ENCODE measurements at places on chromosomes 13 and 19.

- no peak for DNase-seq
Measured at GRCh38 chr13:95207769-95208366, 93.4 kb downstream of the ABCC4 start.

DNA sequence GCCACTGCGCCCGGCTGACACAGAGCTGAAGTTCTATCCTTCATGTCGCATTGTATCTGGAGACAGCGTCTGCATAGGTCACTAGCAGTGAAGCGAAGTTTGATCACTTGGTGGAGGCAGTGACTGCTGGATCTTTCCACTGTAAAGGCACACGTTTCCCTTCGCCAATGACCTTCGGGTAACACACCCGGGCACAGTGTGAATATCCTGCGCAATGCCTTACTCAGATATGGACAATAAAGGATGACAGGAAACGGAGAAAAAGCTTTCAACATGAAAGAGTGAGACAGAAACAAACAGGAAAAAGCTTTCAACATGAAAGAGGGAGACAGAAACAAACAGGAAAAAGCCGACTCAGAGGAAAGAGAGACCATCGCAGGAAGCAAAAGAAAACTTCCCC, 17.1 kb downstream of the ARL11 start:
- DNase-seq: peak; percentile 20

DNA sequence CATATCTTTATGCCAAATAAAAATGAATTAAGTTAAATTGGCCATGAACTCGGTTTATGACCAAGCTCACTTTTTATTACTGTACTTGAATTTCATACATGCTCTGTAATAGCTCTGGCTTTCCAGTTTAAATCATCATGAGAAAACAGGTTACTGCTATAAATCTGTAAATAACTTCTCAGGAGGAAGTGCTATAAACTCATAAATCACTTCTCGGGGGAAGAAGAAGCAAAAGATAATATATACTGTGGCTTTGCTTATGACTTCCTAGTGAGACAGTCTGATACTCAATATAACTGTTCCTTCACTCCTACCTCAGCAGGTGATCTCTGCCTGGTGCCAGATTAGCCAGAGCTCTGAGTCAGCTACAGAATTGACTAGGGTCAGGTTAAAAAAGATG, 12.5 kb downstream of the SUPT20H start:
- DNase-seq: no peak

DNA sequence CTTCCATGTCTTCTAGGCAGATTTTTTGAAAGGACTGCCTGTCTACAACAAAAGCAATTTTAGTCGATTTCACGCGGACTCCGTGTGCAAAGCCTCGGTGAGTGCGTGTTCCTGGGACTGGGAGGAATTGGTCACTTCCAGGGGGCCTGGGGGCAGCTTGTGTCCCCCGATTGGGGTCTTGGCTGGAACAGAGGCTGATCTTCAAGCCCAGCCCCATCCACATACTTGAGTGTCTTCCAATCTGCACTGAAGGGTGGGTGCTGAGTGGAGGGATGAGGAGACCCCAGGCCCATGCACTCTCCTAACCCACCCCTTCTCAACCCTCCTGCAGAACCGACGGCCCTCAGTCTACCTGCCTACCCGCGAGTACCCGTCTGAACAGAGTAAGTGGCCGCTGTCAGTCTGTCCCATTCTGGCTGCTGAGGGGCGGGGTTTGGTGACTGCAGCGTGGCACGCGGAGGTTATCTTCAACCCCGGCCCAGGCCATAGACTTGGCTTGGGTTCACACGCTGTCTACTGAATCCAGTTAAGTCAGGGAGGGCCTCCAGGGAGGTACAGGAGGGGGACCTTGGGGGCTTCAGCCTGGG, 4.7 kb downstream of the DDA1 start:
- no peak for DNase-seq

GRCh38 chr13:45527699-45528462, 63.1 kb downstream of the COG3 start:
- DNase-seq: no peak

DNA sequence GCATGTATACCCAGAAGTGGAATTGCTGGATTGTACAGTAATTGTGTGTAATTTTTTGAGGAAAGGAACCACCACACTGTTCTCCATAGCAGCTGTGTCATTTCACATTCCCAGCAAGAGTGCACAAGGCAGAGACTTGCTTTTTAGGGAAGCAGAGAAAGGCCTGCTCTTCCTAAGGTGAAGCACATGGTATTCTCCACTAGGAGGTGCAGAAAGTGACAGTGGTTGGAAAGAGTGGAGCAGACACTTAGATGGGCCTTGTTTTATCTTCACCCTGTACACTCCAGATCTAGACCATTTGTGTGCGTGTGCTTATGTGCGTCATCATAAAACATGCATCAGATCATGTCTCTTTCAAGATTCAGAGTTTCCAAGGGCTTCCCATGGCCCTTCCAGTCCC, 35.0 kb downstream of the FAM124A start:
- no peak for DNase-seq

GRCh38 chr13:101473458-101473857, 21.0 kb downstream of the ITGBL1 start:
- no peak for DNase-seq

- DNase-seq: no peak
Measured at GRCh38 chr13:30851697-30852096, 54.4 kb upstream of the MEDAG start.

DNA sequence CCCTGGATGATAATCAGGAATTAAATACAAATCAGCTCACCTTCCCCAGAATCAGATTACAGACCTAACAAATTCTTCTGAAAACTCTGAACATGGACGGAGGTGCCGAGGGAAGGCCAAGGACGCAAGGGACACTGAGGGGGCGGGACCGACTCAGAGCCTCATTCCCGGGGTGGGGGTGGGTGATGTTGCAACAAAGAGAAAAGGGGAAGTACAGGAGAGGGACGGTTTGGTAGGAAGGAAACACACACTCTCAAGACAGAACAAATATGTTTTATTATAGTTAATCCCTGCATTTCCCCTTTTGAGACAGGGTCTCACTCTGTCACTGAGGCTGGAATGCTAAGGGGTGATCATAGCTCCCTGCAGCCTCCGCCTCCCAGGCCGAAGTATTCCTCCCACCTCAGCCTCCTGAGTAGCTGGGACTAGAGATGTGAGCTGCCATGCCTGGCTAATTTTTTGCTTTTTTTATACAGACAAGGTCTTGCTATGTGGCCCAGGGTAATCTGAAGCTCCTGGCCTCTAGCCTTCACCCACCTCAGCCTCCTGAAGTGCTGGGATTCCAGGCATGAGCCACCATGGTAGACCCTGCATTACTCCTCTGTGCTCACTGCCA, 786 bp upstream of the LILRA2 start:
- no peak for DNase-seq

GRCh38 chr19:32976223-32976805, 4.3 kb downstream of the FAAP24 start:
- peak; percentile 59 for DNase-seq

DNA sequence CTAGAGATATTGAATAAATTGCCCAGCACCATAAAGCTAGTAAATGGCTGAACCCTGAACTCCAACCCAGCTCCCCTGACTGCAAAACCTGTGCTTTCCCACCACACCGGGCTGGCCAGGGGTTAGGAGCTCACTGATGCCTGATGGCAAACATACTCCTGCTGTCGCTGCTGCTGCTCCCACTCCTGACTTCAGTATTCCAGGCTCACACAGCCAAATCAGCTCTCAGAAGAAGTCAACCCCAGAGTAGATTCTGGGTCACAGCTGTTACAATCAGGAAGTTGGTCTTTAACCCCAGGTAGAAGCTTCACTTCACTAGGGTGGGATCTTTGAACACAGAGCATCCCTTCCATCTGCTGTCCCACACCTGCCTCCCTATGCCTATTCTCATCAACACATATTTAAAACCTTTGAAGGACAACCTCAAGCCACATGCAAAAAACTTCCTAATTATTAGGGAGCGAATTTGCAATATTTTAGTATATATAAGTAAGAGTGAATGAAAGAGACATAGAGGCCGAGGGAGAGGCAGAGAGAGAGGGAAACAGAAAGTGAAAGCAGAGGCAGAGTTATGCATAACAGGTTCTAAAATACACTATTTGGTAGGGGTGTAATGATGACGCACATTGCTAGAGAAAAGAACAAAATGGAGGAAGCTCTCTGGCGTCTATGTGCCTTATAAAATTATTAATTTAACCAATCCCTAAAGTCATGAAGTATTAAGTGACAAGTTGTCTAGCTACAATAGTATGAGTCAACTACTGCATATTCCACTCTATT, 99.4 kb upstream of the SERP2 start:
- DNase-seq: peak; percentile 74

- DNase-seq: no peak
Measured at GRCh38 chr13:111911121-111911720, 155.7 kb upstream of the SOX1 start.

DNA sequence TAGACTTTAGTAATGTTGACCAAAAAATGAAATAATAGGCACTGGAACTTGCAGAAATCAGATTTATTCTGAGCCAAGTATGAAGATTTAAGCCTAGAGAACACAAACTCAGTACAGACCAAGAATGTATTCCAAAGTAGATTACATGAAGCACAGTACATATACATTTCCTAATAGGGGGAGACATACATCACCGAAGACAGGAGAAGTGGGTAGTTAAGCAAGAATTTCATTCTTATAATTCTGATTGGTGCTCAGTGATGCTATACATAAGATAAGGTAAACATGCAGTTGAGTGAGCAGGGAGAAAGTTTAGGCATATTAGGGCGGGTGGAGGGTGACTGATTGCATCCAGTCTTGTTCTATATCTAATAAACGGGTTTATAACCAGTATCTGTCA, 2218.8 kb downstream of the PCDH9 start:
- DNase-seq: no peak

GRCh38 chr13:109119896-109120295, 490.5 kb downstream of the MYO16 start:
- DNase-seq: no peak

GRCh38 chr19:38095411-38096308, 128.4 kb downstream of the DPF1 start:
- peak; percentile 16 for DNase-seq

DNA sequence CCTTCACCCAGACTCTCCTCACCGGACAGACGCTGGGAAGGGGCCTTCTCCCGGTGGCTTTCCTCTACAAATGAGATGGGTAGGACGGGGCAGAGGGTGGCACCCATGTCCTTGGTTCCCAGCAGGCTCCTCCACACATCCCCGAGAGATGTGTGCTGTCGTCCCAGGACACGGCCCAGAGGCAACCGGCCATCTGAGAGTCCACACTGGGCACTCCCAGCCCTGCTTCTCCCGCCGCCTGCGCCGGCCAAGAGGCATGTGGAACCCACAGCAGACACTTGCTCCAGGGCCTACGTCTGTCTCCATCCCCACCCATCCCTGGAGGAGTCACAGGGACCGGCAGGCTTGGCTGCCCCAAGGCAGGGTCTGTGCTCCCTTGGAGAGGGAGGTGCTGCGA, 179.9 kb downstream of the KDM4B start:
- DNase-seq: no peak

GRCh38 chr13:106172176-106172905, 363.1 kb downstream of the EFNB2 start:
- DNase-seq: no peak

GRCh38 chr13:113739527-113740285, 19.3 kb upstream of the TMEM255B start:
- DNase-seq: no peak

- DNase-seq: peak; percentile 28
Measured at GRCh38 chr19:1026783-1027649, 608 bp downstream of the CNN2 start.

DNA sequence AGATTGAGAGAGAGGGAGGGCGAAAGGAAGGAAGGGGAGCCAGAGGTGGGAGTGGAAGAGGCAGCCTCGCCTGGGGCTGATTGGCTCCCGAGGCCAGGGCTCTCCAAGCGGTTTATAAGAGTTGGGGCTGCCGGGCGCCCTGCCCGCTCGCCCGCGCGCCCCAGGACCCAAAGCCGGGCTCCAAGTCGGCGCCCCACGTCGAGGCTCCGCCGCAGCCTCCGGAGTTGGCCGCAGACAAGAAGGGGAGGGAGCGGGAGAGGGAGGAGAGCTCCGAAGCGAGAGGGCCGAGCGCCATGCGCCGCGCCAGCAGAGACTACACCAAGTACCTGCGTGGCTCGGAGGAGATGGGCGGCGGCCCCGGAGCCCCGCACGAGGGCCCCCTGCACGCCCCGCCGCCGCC, at the start of gene TNFSF11:
TNFSF11 (plus strand) TSS at position 142 of the 400 bp plus-strand sequence; CDS start at position 294, 152 bp downstream.
- no peak for DNase-seq

GRCh38 chr13:52713894-52714293, 25.7 kb downstream of the CNMD start:
- DNase-seq: no peak

GRCh38 chr13:89726690-89727435, 1620.6 kb upstream of the MIR17HG start:
- no peak for DNase-seq

DNA sequence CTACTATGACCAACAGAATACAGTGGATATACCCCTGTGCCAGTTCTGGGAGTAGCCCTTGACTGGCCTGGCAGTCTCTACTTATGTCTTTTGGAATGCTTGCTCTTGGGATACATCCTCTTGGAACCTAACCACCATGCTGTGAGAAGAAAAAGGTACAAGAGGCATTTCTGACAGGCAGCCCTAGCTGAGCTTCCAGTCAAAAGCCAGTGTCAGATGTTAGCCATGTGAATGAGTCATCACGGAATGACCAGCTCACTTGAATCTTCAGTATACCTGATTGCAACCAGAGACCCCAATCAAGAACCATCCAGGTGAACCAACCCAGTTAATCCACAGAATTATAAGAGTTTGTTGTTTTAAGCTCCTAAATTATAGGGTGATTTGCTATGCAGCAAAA, 4.1 kb downstream of the CCDC169 start:
- DNase-seq: no peak

- DNase-seq: no peak
Measured at GRCh38 chr13:73967397-73968165, 166.6 kb downstream of the KLF12 start.

DNA sequence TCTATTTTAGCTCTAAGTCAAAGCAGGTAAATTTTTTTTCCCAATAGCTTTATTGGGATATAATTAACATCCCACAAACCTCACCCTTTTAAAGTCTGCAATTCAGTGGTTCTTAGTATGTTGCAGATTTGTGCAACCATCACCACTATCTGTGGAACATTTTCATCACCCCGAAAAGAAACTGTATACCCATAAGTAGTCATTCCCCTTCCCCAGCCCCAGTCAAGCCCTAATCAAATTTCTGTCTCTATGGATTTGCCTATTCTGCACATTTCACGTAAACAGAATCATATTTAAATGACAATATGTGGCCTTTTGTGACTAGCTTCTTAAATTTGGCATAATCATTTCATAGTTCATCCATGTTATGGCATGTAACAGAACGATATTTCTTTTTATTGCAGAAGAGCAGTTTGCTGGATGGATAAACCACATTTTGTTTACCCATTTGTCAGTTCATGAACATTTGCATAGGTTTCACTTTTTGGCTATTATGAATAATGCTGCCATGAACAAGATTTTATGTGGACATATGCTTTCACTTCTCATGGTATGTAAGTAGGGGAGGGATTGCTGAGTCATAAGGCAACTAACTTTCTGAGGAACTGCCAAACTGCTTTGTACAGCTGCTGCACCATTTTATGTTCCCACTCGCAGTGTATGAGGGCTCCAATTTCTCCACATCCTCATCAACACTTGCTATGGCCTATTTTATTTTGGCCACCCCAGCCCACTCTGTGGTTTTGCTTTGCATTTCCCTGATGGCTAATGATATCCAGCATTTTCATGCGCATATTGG, 10.9 kb downstream of the SLC46A3 start:
- DNase-seq: no peak

GRCh38 chr13:106155411-106155810, 380.1 kb downstream of the EFNB2 start:
- DNase-seq: no peak

GRCh38 chr19:44202470-44202869, 9.9 kb upstream of the ZNF227 start:
- DNase-seq: no peak

All from stimulated activated naive CD4-positive, alpha-beta T cell (primary cell).